ENCODE measurements at places on chromosomes 16 and 17.

GRCh38 chr16:47734987-47735594 is 274.0 kb downstream of the PHKB start:
- no peak for DNase-seq

- DNase-seq = no peak
Measured at GRCh38 chr16:30065943-30066760, 592 bp downstream of the ALDOA start.

GRCh38 chr17:62616993-62617893 is 10.2 kb upstream of the MRC2 start:
- DNase-seq = no peak

GRCh38 chr16:60077861-60078260 is 1343.7 kb upstream of the GOT2 start:
- no peak for DNase-seq

- DNase-seq = no peak
Measured at GRCh38 chr17:40097931-40098845, 2.2 kb downstream of the NR1D1 start.
